NCI-H526 (cell line): ENCODE measurements at places on chromosomes 12 and 14.
A peak's percentile ranks its signal among the peaks of the same experiment; 100 is the strongest.

- no peak for DNase-seq
Measured at GRCh38 chr12:45565590-45565989, 163.9 kb upstream of the ARID2 start.

GRCh38 chr12:16608946-16609539 lies 3.1 kb upstream of the LMO3 start:
- DNase-seq = no peak

- peak; percentile 55 for DNase-seq
Measured at GRCh38 chr14:92135269-92135668, 13.5 kb downstream of the CPSF2 start.

GRCh38 chr14:29587046-29587445 lies 340.6 kb downstream of the PRKD1 start:
- no peak for DNase-seq

- DNase-seq = no peak
Measured at GRCh38 chr12:20000229-20000849, 368.0 kb upstream of the PDE3A start.

- no peak for DNase-seq
Measured at GRCh38 chr12:77497647-77498046, 333.0 kb upstream of the NAV3 start.

DNA sequence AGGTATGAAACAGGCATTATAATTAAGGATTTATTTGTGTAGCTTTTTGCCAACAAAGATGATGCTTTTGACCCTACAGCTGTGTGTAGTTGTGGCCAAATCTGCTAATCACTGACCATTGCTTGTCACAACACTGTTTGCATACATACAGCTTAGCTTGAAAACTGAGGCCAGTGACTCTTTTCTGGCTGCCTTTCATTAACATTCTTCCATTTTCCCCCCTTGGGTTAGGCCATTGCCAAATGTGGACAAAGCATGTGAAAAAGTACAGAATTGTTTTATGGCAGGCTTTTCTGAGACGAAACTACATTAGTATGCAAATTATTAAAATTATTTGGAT lies 263.3 kb downstream of the SLC16A7 start:
- no peak for DNase-seq

DNA sequence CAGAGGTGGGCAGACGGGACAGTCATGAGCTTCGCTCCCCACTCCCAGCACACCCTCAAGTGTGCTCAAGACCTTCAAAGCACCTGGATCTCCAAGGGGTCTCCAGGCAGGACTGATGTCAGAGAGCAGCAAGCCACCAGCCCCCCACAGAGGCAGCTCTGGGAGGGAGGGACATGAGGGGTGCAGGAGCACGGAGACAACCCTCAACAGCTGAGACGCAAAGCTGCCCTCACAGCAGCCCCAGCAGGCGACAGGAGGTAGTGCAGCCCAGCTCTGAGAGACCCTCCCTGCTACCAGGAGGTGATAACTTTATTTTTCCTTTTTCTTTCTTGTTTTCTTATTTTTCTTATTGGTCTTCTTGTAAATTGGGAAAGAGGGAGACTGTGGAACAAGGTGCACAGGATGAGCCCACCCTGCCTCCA lies 17.9 kb downstream of the SIVA1 start:
- no peak for DNase-seq

GRCh38 chr12:88951177-88951576 lies 370.9 kb upstream of the KITLG start:
- DNase-seq = no peak

- DNase-seq = no peak
Measured at GRCh38 chr14:93868165-93868564, 59.0 kb upstream of the FAM181A start.

GRCh38 chr12:92566448-92567019 lies 136.3 kb upstream of the PLEKHG7 start:
- DNase-seq = no peak

GRCh38 chr12:50354908-50355307 lies 41.5 kb downstream of the FAM186A start:
- no peak for DNase-seq

DNA sequence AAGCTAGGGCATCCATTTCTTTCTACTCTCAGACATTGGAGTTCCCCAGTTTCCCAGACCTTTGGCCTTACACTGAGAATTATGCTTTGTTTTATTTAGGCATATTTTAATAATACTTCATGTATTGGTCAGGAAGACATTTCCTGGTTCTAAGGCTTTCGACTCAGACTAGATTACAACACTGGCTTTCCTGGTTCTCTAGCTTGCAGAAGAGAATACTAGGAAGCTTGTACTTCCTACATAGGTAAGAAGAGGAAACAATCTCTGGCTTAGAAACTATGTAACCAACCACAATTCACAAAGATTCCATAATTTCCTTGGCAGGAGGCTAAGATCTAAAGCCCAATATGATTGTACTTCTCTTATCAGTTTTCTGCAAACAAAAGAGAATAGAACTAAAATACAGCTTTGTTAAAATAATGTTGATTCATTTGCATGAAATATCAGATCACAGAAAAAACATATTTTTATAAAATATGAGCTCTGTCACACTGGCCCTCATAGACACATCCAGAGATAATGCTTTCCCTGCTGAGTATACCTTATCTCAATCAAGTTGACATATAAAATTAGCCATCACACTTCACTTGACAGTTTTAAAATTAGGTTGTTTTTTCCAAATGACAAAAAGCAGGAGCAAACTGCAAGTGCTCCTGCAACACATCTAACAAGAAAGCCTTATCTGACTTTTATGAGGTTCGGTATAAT lies 30.5 kb downstream of the CLEC2D start:
- DNase-seq = no peak

DNA sequence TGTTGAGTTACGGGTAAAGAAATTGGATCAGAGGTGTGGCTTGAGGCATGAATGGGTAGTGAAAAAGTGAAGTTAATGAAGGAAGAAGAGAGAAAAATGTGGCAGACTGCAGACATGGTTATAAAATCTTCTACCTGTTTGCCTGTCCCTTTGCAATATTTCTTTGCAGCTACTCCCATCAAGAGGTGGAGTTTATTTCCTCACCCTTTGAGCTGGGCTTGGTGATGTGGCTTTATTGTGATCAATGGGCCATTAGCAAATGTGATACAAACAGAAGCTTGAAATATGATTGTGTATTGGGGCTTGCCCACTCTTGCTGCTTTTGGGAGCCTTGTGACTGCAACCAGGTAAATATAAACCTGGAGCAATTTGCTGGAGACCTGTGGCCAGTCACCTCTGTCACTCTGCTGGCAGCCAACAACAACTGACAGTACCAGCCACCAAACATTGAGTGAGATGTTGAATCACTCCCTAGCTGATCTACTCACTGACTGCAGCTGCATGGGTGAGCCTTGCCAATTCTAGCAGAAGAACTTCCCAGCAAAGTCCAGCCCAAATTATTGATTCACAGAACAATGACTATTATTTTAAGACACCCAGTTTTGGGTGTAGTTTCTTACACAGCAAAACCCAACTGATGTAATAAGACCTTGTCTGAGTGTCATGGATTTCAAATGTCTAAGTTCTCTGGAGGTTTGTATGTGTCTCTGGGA lies 151.0 kb upstream of the ATP2B1 start:
- DNase-seq = no peak

- DNase-seq = no peak
Measured at GRCh38 chr12:47977772-47978597, 14.6 kb downstream of the TMEM106C start.

DNA sequence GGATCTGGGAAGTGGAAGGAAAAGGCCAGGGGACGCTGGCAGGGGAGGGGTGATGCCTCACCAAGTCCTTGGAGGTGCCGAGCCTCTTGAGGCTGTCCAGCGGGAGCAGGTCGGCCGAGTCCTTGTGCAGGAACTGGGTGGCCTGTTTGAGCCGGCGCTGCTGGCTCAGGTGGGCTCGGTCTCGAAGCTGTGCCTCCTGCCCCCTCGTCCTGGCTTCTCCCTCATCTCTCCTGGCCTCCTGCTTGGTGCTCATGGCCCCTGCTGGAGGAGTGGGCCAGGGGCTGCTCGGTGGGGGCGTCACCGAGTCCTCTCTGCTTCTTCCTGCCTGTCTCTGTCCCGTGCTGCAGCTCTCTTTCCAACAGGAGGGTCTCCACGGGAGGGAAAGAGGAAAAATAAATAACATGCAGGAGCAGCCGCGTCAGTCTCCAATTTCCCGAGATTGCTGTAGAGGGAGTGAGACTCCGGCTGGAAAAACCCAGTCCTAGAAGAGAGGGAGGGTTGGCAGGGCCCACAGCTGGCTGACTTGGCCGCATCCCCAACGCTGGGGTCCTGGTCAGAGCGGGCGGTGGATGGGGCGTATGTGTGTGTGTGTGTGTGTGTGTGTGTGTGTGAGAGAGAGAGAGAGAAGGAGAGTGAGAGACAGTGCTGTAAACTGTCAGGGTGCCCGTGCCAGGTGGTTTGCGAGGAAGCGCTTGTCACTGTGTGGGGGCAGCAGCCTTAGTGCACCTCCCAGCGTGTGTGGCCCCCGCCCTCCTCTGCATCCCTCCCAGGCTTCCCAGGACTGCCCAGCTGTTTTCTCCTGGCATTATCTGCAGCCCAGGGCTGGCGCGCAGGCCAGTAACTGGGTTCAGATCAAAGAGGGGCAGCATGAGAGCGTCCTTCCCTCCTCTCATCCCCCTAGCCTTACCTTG lies at the start of gene NRIP2:
Gene NRIP2, minus strand, starts transcription at position 455 of the 911 bp plus-strand sequence. Its CDS starts 52 bp downstream, at position 403.
- peak; percentile 5 for DNase-seq

DNA sequence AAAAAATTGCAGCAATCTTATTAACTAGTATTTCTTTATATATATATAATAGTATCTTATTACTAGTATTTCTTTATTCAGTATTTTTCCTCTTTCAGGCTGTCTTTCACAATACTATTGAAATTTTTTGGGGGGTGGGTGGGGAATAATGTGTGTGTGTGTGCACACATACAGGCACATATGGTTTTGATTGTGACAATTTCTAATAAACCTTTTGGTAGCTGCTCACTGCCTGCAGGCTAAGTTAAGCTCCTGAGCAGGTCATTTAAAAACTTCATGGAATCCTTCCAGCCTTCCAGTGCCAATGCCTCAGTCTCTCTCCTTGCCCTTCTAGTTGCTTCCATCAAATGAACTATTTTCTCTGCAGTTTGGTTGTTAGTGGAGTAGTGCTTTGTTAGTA lies 490.1 kb downstream of the PCNX1 start:
- DNase-seq = no peak

- DNase-seq = no peak
Measured at GRCh38 chr14:60353420-60353819, 104.4 kb downstream of the PPM1A start.

DNA sequence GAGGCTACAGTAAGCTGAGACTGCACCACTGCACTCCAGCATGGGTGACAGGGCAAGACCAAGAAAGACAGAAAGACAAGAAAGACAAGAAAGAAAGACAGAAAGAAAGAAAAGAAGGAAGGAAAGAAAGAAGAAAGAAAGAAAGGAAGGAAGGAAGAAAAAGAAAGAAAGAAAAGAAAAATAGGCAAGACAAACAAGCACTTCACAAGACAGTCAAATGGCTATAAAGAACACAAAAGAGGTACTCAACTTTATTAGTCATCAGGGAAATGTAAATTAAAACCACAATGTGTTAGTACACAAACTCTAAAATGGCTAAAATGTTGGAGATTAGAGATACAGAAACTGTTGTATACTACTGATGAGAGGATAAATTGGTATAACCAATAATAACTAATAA lies 6.6 kb downstream of the ATXN3 start:
- no peak for DNase-seq

GRCh38 chr14:67806246-67806645 lies 10.1 kb downstream of the ZFYVE26 start:
- no peak for DNase-seq

DNA sequence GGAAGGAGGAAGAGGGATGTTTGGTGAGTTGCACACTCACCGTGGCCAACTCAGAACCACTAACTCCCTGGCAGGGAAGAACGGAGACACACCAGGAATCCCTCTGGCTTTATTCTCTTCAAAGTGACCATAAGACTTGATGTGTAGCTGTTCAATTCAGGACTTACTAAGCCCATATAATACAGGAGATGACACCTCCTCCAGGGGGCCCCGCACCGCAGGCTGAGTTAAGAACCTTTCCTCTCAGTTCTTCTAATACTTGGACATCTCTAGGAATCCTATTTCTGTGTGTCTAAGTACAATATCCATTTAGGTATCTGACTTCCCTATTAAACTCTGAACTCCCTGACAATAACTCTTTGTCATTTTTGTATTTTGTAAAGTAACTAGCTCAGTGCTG lies 49.5 kb downstream of the DCAF4 start:
- DNase-seq = no peak

DNA sequence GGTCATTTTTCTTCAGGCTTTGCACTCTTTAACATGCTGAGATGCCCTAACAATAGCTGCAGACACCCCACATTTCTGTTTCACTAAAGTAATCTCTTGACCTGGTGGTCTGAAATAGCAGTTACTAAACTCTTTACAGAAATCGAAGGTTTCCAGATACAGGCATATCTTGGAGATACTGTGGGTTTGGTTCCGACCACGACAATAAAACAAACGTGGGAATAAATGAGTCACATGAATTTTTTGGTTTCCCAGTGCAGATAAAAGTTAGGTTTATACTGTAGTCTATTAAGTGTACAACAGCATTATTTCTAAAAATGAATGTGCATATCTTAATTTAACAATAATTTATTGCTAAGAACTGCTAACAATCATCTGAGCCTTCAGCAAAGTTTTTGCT lies 208.7 kb downstream of the EGLN3 start:
- no peak for DNase-seq

DNA sequence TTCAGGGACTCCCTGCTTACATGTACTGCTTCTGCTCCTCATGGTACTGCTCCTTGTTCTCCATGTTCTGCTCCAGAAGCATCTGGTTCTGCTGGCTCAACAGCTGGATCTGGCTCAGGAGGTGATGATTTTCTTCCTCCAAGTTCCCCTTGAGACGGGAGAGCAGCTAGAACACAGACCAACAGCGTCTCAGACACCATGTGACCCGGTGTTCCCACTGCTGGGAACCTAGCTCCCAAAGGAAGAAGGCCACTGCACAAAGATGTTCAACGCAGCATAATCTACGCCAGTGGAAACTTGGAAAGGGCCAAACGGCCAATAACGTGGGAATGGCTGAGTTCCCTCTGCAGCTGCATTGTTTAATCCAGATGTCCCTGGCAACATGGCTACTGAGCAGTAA lies 49.6 kb upstream of the GPR68 start:
- DNase-seq = no peak

GRCh38 chr12:120287491-120287890 lies 4.2 kb downstream of the RNU4-2 start:
- no peak for DNase-seq

GRCh38 chr12:91889059-91889458 lies 256.6 kb downstream of the BTG1 start:
- no peak for DNase-seq

DNA sequence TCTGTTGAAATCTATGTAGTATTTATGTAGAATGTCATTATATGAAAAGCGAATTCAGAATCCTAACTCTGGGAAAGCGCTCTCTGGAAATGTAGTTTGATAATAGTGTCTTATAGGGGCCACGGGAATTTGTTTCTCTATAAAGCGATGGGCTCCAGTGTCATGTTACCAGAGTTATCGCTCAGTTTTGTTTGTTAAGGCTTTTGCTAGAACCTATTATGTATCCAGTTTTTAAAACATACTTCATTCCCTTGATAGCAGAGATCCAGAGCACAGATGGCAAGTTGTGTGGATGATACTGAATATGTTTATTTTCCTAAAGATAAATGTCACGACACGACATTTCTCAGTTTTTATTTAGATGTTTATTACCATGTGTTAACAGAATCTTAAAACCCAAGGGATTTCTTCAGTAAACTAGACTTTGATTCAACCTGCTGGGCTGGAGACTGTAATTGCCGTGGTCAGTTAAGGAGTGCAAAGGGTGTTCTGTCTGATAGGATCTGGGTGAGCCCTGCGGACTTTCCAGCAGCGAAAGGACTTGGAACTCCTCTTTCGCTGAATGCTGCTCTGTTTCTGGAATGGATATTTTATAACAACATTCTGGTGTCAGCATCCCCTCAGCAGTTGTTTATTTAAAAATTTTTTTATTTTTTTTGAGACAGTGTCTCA lies 1.7 kb upstream of the DNAH10 start:
- no peak for DNase-seq
